ENCODE measurements at places on chromosomes 4 and X.

- DNase-seq: no peak
Observed at GRCh38 chrX:112470551-112470950, 209.2 kb downstream of the LHFPL1 start.

GRCh38 chr4:39542611-39543012 lies 15.4 kb upstream of the UGDH start:
- no peak for DNase-seq

DNA sequence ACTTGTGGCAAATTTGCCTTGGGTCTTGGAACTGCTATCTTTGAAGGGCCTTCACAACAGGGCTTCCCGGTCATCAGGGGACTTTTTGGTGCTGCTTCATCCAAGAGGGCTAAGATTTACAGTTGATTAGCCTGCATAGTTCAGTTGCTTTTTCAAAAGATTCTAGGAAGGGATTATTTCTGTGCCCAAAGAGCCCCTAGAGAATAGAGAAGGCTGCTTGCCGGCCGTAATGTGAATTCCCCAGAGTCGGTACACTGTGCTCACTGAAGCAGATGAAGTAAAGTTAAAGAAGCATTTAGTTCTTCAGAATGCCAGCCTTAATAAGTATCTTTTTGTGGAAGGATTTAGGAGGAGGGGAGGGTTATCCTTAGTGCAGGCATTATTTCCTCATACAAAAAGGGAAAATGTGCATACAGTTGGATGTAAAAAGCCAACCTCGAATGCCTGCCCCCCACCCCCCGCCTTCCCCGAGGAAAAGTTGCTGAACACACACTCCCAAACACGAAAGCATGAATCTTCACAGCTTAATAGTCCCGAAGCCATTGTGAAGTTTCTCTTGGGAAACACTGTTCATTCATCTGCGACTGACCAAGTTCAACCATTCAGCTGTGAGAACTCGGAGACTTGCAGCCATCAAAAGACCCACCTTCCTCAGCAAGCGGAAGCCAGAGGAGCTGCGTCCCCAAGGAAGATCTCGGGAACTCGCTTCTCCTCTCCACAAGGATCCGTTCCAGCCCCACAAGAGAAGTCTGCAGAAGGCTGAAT lies 47.6 kb downstream of the ANOS1 start:
- DNase-seq: no peak

GRCh38 chrX:130245441-130245840 lies 23.3 kb downstream of the ZNF280C start:
- DNase-seq: peak; percentile 83

DNA sequence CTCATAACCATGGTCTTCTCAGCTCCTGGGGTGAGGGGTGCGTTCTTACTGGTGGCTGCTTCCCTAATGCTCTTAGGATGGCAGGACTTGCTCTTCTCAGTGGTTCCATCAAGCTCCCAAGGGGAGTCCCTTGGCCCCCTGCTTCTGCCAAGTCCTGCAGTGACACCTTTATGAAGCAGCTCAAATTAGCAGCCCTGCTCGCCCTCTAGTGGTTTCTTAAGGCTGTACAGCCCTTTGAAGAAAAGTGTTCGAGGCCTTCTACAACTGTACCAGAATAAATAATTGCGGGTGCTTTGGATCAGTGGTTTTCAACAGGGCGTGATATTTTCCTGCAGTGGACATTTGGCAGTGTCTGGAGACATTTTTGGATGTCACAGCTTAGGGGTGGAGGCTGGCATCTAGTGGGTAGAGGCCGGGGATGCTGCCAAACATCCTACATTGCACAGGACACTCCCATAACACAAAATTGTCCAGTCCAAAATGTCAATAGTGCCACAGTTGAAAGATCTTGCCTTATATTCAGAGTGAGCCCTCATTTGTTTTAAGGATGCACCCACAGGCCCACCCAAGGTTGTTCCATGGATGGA lies 204.7 kb upstream of the S100G start:
- peak; percentile 44 for DNase-seq

- peak; percentile 63 for DNase-seq
Observed at GRCh38 chr4:41475402-41475801, 62.6 kb upstream of the LIMCH1 start.

DNA sequence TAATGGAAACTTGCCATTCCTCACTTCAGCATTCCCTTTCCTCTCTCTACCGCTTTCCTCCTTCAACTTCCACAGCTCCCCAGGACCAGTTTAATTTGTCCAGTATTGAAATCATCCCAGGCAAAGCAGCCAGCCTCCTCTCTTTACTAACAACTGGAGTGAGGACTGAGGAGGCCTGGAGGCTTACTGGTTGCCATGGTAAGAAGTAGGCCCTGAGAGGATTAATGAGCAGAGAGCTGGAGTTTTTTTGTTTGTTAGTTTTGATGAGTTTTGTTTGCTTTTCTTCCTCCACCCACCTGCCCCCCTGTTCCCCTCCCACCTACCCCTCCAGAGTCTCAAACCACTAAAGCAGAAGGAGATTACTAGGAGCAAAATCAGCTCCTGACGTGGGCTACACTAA lies 29.5 kb upstream of the PLP1 start:
- DNase-seq: no peak

DNA sequence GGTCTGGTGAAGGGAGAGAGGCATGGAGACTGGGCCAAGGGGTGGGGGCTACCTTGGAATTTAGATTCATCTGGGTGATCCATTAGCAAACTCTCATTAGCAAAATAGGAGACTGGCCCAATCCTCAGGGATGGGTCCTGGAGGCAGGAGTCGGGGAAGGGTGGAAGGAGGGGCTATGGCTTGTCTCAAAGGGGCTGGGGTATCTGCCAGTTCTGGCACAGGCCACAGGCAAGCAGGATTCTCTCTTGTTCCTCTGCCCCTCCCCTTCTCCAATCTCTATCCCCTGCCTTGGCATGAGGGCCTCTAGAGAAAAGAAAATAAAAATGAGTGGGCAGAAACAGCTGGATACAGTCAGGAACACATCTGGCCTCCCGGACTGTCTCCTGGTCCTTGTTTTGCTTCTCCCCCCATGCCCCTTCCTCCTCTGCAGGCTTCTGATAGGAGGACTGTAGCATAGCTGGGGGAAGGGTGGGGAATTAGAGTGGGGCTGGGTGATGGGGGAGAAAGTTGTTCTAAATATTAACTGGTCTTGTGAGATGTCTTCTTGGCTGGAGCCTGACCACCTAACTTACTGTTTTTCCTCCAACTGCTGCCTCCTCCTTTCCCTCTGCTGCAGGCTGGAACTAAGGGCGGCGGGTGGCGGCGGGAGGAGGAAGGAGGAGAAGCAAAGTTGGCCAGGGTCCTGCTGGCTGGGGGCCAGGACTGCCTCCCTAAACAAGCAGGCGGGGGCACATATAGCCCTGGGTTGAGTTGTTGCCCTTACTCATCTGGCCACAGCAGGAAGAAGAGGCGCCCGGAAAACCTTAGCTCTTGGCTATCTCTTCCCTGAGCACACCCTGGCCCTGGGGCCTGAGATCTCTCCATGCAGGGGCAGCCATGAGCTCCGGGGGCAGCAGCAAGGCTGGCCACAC lies 53.3 kb upstream of the LAS1L start:
- DNase-seq: peak; percentile 76

- DNase-seq: peak; percentile 8
Observed at GRCh38 chrX:149871940-149872339, 9.0 kb upstream of the MAGEA8 start.

DNA sequence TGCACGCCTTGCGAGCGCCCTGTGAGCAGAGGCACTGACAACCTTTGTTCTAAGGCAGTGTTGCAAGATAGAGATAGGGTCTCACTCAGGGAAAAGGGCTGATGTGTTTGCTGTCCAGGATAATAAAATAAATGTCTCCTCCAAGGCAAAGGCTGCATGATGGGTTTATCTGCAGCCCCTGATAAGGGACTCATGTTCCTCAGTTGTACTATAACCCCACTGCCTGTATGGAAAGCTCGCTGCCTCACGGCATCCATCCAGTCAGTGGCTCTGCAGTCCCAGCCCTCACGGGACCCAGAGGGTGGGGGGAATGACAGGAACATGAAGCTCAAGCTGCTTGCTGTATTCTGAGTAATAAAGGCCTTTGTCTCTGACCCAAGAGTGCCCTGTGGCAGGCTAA lies 22.6 kb downstream of the BCLAF3 start:
- DNase-seq: no peak

DNA sequence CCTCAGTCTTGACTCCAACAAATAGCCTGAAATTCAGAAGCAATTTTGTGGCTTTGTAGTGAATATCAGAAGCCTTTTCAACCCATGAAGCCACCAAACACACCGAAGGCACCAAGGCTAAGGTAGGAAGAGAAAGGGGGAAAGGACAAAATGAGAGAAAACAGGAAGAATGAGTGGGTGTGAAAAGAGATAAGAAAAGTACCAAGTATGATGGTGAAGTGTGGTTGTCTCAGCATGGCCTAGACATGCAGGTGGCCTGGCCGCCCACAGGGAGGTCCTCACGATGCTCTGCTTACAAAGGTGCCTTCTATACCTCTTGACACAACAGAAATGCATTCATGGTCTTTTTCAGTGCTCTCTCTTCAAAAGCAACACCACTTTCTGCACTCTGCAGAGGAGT lies 34.9 kb downstream of the ACSL1 start:
- no peak for DNase-seq

- DNase-seq: no peak
Observed at GRCh38 chr4:7254736-7255487, 62.6 kb downstream of the SORCS2 start.

DNA sequence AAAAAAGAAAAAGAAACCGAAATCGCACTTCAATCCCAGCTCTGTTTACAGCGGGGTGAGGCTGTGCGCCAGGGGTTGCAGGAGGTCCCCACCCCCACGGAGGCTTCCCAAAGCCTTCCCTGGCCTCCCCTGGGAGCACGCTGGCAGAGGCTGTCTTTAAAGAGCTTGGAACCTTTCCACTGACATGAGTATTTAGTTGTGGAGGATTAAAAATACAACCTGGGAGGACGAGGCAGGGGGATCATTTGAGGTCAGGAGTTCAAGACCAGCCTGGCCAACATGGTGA lies 69.1 kb downstream of the PPP2R2C start:
- DNase-seq: no peak

DNA sequence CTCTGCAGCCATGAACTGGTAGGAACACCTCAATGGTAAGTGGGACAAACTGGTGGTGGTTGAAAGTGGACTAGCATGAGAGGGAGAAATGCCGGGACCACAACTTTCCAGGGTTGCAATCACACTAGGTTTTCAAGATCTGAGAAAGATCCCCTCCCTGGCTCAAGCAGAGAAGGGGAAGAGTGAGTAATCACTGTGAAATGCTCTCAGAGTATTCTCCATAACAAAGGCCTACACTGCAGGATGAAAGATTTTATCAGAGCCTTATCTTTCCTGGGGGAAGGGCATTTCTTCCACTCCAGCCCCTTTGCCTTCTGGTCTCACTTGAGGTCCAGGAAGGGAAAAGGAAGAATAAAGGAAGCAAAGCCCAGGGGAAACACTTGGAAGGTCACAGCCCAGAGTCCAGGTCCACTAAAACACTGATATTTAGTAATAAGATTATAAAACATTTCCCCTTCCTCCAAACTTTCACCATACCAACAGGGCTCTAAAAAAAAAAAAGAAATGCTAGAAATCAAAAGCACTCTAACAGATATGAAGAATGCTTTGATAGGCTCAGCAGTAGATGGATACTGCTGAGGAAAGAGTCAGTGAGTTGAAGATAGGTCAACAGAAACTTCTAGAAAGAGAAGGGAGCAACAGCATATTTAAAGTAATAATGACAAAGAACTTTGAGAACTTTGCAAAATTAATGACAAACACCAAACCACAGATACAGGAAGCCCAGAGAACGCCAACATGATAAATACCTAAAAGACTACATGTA lies 95.9 kb downstream of the WDFY3 start:
- DNase-seq: peak; percentile 87

DNA sequence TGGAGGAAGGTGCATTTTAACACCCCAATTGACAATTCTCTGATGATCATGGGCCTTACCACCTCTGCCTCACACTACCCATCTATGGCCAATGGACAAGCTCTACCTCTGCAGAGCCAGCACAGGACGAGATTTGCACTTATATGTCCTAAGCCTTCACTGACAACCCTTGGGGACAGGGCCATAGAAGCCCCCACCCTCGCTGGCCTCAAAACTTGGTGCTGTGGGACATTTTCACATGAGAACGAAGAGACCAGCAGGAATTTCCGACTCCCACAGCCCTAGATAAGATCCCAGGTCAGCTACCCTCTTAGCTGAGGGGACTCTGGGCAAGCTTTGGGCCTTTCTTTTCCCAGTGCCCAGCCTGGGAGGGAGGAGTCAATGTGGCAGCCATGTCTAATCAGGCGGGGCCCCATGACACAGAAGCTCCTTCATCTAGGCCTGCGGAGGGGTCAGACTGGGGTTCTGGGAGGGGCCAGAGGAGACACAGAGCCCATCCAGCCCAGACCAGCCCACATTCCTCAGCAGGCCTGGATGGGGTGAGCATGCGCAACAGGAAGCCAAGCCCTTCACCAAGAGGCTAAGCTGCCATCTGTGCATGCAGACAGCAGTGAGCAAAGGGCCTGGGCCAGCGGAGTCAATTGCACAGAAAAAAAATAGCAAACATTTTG lies 12.1 kb downstream of the PJA1 start:
- peak; percentile 30 for DNase-seq

DNA sequence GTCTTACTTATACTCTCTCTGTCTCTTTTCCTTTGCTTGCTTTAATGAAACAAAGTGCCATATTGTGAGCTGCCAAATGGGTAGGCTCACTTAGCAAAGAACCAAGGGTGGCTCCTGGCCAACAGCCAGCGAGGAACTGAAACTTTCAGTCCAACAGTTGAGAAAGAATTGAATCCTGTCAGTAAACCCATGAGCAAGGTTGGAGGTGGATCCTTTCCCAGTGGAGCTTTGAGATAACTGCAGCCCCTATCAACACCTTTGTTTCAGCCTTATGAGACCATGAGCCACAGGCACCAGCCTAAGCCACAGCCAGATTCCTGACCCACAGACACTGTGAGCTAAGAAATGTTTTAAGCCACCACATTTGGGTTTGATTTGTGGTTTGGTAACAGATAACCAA lies 362.2 kb downstream of the PDGFC start:
- no peak for DNase-seq

- no peak for DNase-seq
Observed at GRCh38 chrX:147680251-147680650, 231.5 kb upstream of the FMR1 start.

- DNase-seq: peak; percentile 51
Observed at GRCh38 chr4:145956288-145956890, 17.8 kb upstream of the ZNF827 start.

DNA sequence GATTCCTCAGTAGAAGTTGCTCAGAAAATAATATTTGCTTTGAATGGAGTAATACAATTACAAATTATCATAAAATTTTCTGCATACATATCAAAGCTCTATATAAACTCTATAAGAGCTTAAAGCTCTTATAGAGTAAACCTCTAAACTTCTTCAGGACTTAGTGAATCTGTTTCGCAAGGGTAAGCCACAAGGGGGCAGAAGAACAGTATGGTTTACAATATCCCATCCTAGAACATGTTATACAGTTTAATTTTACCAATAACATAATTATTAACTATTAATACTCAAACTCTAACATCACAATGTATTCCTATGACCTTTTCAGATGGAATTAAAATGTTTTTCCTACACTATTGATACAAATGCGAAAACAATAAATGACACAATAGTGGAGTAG lies 33.8 kb upstream of the SPANXN1 start:
- DNase-seq: no peak

GRCh38 chr4:83644677-83645659 lies 109.1 kb downstream of the GPAT3 start:
- DNase-seq: peak; percentile 62

Data from EH (cell line).